ENCODE measurements at places on chromosomes 5 and 9.

GRCh38 chr5:137280656-137281055, 218.5 kb downstream of the SPOCK1 start:
- DNase-seq: no peak

- no peak for DNase-seq
These were observed 8.2 kb downstream of the RAPGEF1 start for GRCh38 chr9:131731644-131732043.

DNA sequence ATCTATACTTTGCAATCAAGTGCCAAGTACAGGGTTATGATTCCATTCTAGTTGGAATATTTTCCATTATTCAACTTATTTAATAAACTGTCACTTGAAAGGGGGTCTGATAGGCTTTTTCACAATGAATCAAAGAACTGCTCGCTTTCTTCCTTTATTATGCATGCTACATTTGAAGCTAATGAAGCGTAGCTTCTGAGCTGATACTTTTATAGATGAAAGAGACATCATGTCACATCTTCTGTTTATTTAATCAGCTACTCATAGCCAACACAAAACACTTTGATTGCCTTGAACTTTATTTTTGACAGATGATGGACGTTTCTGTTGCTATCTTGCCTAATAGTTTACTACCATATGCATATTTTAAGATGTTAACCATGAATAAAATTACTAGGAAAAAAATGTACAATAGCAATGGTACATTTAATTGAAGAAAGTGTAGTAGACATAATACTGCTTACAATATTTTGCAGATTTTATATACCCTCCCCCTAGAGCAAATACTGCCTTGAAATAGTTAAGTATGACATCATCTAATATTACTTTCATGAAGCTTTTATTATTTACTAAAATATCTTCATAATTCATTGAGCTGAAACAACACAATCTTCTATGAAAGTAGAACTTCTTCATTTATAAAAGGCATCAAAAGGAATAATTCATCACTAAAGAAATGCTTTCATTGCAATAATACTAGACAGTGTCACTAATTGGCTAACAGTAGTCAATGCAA, 529.3 kb upstream of the TYRP1 start:
- DNase-seq: no peak

- no peak for DNase-seq
These were observed 2.2 kb downstream of the ST6GALNAC6 start for GRCh38 chr9:127897193-127897692.

DNA sequence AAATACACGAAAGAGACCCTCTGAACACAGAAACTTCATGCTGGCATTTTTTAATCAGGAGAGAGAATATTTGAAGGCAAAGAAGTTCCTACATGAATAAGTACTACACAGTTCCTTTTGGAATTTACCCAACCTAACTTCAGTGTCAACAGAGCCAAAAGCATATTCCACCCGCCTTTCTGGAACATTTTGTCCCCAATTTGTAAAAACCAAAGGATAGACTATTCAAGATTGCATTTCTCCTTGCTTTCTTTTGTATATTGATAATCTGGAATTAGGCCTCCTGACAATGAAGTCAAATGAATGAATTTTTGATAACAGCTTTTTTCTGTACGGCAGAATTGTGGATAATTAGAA, 39.4 kb upstream of the TRAF1 start:
- no peak for DNase-seq

DNA sequence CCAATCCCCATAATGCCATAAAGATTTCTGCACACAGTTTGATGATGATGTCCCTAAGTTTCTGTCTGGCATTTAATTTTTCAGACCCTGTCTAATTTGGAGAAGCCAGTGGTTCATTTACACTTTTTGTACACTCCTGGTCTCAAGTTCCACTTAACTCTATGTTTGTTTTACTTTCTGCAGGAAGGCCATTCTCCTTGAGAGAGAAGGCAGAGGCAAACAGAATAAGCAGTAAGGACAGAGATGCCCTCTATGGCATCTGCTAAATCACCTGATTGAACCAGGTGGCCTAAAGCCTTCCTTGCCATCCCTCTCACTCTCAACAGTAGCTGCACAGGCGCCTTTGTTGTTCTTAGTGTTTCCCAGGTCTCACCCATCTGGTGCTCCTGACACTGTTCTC, 86.1 kb upstream of the LRRTM2 start:
- no peak for DNase-seq

DNA sequence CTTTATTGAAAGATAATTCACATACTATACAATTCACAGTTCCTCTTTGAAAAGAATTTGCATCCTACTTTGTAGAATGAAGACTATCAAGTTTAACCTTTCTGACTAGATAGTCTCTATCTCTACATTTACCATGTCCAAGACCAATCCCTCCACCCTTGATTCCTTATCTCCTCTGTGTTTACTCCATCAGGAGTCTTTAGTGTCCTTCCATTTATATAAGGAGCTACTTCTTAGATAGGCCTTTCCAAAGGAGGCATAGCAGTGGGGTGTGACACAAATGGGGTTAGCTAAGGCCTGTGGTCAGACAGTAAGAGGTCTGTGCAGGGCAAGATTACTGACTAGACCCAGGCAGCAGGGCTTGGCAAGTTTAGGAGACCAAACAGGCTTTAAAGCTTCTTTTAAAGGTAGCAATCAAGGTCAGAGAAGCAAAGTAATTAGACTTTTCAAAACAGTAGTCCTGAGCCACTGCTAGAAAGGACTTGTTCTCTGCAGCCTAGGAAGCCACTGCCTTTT, 11.1 kb upstream of the DMXL1 start:
- DNase-seq: no peak

DNA sequence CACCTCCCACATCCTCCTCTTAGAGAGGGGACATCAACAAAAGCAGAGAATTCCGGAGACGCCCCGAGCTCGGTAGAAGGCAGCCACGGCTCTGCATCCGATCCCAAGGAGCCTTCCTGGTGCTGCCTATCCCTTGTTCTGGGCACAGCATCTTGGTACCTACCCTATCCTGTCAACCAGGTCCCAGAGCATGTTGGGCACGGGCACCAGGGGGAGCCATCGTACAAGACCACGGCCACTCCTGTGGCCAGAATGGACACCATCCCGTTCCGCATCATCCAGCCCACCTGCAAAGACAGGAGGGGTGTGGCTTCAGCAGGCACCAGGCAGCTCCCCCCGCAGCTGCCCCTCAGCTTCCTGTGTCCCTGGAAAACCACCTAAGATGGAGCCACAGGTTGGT, 62.7 kb upstream of the ZNF354A start:
- no peak for DNase-seq

GRCh38 chr9:35552837-35553236, 52.2 kb upstream of the TESK1 start:
- no peak for DNase-seq

- DNase-seq: no peak
These were observed at the start of gene KIF4B for GRCh38 chr5:155013526-155013925. TSS of gene KIF4B (plus strand) at chr5:155013755. CDS start at chr5:155013860, 105 bp downstream.

DNA sequence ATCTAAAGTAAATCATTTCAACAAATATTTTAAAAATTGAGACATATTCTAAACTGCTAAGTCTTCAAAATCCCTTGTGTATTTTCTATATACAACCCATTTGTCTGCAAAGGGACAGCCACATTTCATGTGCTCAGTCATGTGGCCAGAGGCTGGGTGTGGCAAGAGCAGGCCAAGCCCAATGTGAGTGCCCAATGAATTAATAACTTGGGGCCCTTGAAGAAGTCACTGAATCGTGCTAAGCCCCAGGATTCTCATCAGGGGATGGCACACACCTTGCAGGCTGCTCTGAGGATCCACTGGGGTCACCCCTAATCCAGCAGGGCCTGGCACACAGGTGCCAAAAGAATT, 78.2 kb upstream of the SMIM23 start:
- no peak for DNase-seq

GRCh38 chr5:54691656-54692055, 174.1 kb downstream of the SNX18 start:
- DNase-seq: no peak

- no peak for DNase-seq
These were observed 59.4 kb upstream of the TNFSF8 start for GRCh38 chr9:114989600-114990410.

DNA sequence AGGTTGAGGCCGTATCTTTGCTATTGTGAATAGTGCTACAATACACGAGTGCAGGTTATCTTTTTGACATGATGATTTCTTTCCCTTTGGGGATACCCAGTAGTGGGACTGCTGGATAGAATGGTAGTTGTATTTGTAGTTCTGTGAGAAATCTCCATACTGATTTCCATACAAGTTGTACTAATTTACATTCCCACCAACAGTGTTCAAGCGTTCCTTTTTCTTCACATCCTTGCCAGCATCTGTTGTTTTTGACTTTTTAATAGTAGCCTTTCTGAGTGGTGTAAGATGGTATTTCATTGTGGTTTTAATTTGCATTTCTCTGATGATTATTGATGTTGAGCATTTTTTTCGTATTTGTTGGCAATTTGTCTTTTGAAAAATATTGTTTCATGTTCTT, 41.4 kb downstream of the CNOT6 start:
- DNase-seq: no peak

DNA sequence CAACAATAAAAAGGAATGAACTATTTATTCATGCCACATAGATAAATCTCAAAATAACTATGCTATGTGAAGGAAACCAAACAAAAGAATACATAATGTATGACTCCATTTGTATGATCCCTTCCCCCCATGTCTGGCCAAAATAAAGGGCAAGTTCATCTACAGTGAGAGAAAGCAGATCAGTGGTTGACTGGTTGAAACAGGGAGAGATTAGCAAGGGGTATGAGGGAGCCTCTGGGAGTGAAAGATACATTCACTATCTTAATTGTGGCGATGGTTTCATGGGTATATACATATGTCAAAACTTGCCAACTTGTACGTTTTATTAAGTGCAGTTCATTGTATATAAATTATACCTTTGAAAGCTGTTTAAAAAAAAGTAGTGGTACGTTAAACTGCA, 4.8 kb downstream of the PSMD5 start:
- DNase-seq: no peak

GRCh38 chr5:181198106-181198685, 6.8 kb downstream of the TRIM7 start:
- DNase-seq: no peak

DNA sequence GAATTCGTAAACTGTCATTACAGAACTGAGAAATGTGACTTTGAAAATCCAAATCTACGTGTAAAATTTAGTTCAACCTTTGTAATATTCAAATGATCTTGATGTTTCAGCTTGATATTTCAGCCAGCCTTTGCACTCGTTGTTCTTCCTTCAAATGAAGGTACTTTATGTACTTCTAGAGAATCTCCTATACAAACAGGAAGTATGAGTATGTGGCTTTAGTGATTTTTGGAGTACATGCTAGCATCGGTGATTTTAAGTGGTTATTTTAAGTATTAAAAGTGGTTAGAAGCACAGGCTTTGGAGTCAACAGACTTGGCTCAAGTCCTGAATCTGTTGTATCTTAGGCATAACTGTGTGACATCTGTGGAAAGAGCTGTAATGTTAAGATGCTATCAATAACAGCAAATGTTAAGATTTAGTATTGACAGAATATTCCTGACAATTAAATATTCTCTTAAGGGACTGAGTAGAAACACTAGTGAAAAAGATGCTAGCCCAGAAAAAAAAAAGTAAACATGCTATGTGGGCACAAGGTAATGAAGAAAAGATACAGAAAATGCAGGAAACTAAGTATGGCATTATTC, 398.0 kb downstream of the ADGRV1 start:
- DNase-seq: no peak

DNA sequence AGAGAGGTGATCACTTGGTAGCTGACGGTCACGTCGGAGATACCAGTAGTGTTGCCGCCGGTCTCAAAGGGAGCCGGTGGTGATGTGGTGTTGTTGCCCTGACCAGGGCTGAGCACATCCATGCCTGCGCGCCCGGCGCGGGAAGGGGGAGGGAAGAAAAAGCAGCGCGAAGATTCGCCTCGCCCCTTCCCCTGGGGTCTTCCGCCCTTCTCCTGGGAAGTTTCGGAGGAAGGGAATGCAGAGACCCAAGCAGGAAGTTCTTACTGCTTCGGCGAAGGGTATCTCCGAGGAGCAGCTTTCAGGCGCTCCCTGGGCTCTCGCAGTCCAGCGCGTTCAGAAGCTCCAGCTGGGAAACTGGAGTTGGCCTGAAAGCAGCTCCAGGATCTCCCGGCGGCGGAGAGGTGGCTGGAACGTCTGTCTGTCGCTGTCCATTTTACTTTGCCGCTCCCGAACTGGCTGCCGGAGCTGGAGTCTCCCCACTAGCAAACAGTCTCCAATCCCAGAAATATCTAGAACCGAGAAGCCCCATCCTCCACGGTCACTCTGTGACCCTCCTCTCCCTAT, 565 bp downstream of the HTR1A start:
- DNase-seq: no peak

- DNase-seq: peak; percentile 15
These were observed 393 bp downstream of the SH3GLB2 start for GRCh38 chr9:129027685-129028191.

GRCh38 chr5:179438011-179438441, 92.8 kb upstream of the ADAMTS2 start:
- DNase-seq: no peak

GRCh38 chr5:155926031-155926430, 400.9 kb upstream of the SGCD start:
- no peak for DNase-seq

DNA sequence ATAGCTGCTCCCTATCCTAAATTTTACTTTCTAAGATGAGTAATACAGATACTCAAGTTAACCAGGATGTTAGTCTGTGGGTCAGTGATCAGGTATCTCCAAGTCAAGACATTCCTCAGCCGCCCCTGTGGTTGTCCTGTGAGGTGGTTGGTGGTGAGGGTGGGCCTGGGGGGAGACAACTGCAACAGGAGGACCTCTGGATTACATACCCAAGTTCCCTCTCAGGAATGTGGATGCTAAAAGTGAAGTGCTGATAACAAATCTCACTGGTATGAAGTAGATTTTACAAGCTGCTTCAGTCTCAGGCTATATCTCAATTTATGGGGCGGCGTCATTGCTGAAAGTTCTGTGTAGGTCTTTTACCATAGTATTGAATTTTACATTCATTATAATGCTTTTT, 38.3 kb downstream of the SLC1A3 start:
- DNase-seq: no peak

DNA sequence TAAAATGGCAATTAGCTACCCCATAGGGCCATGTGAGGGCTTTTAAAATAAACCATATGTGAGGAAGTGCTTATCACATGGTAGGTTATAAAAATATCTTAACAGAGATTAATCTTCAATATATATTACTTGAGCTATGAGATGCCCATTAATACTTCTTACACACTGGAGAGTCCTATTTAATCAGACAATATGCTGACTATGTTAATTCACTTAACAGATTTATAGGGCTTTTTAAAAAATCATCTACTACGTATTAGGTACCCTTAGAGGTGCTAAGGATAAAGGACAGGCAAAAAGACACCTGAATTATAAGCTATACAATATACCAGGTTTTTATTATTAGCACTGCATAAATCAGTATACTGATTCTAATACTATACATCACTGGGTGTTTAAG, 102.6 kb downstream of the STRBP start:
- DNase-seq: no peak
